ENCODE measurements at places on chromosomes 12 and 14.

DNA sequence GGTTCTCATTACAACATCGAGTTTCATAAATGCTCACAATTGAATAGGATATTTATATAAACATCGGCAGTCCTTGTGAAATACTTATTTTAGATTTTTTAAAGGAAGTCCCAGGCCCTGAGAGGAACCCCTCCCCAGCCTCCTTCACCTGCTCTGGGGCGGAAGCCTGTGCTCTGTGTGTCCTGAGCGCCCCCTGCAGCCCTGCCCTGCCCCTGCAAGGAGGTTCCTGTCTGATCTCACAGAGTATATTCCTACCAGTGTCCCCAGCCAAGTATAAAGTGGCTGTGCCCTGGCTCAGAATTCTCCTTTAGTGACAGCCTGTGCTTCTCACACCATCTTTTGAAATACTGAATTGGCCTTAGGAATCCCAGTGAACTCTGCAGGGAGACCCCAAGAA, 659.5 kb downstream of the TMEM121 start:
- no peak for DNase-seq

- DNase-seq: no peak
These were observed 122.7 kb downstream of the CCDC60 start for GRCh38 chr12:119457271-119457670.

GRCh38 chr12:53481939-53482586, 17.2 kb downstream of the MAP3K12 start:
- DNase-seq: no peak

GRCh38 chr14:99718031-99718810, 34.1 kb downstream of the CYP46A1 start:
- DNase-seq: peak; percentile 60

GRCh38 chr12:34398366-34398705, 376.0 kb downstream of the ALG10 start:
- DNase-seq: peak; percentile 0

- peak; percentile 87 for DNase-seq
These were observed 1.4 kb upstream of the TRMT61A start for GRCh38 chr14:103527408-103528145.

DNA sequence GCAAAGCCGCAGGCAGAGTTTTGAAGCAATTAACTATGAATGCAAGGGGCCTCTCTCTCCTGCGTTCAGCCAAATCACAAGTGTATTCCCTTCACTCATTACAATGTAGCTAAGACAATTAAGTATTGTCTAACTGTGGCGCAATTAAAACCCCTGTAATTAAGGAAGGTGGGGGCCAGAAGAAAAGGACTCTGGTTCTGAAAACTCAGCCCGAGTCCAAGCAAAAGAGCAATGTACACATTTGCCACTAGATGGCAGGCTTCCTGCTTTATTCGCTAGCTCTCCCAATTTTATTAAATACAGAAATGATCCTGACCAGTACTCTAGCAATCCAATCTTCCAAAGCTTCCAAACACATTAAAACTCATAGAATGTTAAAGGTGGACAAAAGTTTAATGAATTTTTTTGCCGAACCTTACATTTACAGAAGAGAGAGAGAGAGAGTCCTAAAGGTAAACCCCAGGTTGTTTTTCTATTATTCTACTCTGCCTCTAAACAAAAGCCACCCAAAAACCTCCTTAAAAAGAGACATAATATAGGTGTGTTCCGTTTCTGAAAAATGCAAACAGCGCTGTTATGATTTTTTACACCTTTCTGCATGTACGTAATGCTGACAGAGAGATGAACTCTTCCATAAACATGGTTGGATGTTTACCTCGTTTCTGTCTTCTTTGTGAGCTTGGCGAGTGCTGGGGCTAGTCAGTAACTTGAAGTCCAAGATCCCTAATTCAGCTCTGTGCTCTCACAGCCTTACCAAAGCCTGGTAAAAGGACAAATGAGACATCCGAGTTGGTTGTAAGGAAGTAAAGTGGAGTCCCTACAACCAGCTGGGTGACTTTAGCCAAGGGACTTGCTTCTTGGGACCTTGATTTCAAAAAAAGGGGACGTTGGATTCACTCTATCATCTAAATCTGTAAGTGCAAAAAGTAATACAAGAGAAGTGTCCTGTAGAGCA, 50.9 kb upstream of the VASH1 start:
- peak; percentile 66 for DNase-seq

DNA sequence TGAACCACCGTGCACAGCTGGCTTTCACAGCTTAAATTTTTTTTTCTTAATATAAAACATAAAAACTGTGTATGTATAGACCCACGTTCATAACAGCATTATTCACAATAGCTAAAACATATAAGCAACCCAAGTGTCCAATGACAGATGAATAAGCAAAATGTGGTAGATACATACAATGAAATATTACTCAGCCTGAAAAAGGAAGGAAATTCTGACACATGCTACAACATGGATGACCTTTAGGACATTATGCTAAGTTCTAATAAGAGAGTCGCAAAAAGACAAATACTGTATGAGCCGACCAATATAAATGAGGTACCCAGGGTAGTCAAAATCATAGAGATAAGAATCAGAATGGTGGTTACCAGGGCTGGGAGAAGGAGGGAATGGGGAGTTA, 13.8 kb upstream of the YY1 start:
- DNase-seq: no peak

GRCh38 chr12:24839268-24839791, 109.6 kb downstream of the BCAT1 start:
- DNase-seq: peak; percentile 49

Data from GM13977 (cell line).